ENCODE measurements at places on chromosomes 1 and 21. TPM values are rescaled to one million over a fixed set of nuclear protein-coding genes. Genes with fewer than 3 reads are reported as not detected.

GRCh38 chr1:225341642-225342041, 86.2 kb downstream of the LBR start:
- H3K27me3 ChIP-seq: no peaks in the 10 kb centered on the region
- no peaks in the 10 kb centered on the region for H3K4me1 ChIP-seq
- no peak overlapping the region for H3K4me3 ChIP-seq
- no peaks in the 10 kb centered on the region for H3K36me3 ChIP-seq

DNA sequence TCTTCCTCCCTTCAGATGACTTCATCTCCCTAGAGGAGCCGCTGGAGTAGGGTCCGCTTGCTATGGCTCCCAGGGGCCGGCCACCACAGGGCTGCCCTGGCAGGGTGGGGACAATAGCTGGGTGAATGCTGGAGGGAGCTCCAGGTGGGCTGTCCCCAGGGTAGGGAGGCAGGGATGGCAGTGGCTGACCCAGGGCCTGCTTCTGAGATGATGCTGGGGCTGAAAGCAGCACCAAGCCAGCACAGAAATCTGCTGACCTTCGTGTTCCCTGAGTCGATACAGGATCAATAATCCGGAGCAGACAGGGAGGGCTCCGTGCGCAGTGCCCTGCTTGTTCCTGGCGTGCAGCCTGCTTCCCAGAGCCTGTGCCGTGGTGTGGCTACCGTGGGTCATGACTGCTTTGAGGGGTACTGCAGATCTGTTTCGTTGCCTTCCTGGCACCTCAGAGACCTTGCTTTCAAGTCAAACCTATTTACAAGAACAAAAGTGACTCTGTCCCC, 34.0 kb downstream of the TFF3 start:
- DNase-seq: no peak
- H3K27ac ChIP-seq: no peak overlapping the region
- H3K4me1 ChIP-seq: peaks cover 6% of the 10 kb centered on the region
- no peak overlapping the region for H3K4me3 ChIP-seq

DNA sequence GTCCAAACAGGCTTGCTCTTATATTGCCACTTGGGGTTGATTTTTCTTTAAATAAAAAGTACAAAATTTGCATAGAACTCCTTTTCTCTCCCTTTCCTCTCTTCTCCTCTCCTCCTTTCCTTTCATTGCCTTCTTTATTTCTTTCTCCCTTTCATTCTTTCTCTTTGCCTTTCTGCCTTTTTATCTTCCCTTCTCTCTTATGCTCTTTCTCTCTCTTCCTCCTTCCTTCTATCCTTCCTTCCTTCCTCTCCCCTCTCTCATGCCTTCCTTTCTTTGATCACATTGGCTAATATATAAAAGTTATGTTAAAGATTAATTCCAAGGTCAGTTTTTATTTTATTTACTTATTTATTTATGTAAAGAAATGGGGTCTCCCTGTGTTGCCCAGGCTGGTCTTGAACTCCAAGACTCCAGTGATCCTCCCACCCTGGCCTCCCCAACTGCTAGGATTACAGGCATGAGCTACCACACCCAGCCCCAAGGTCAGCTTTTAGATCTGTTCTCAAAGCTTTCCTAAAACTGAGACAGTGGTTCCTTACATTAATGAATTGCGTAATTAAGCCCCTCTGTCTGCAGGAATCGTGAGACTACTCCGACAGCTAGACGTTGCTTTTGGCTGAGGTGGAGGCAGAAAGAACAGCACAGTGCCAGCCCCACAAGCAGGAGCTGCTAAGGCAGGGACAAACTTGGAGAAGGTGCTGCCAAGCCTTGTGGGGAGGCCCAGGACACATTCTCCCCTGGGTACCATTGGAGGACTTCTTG, 361.9 kb downstream of the SIPA1L2 start:
- H3K27me3 ChIP-seq: no peaks in the 10 kb centered on the region
- H3K36me3 ChIP-seq: no peaks in the 10 kb centered on the region
- no peak overlapping the region for H3K27ac ChIP-seq
- peaks cover 4% of the 10 kb centered on the region for H3K4me1 ChIP-seq

GRCh38 chr21:28229814-28230213, 762.9 kb downstream of the LTN1 start:
- H3K27me3 ChIP-seq: no peaks in the 10 kb centered on the region
- H3K27ac ChIP-seq: no peak overlapping the region
- H3K4me1 ChIP-seq: peaks cover 4% of the 10 kb centered on the region
- H3K4me3 ChIP-seq: no peak overlapping the region
- H3K36me3 ChIP-seq: no peaks in the 10 kb centered on the region
- no peak for DNase-seq

DNA sequence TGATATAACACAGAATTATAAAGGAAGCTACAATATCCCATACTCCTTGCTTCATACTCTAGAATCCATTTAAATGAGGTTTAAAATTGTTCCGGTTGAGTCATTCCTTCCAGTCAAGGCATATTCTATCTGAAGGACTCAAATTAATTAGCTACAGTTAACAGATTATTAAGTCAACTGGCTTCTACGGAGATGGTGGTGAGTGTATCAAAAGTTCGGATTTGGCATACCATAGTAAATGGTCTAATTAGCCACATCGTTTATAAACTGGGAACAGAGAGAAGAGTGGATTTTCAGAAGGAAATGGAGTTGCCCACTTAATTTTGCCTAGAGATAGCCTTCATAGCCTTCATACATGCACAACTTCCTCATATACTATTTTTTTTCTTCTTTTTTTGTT, 1095.3 kb downstream of the TTLL7 start:
- H3K4me3 ChIP-seq: no peak overlapping the region
- no peaks in the 10 kb centered on the region for H3K4me1 ChIP-seq
- DNase-seq: no peak
- H3K27ac ChIP-seq: no peak overlapping the region
- no peaks in the 10 kb centered on the region for H3K36me3 ChIP-seq
- H3K27me3 ChIP-seq: no peaks in the 10 kb centered on the region

- H3K27ac ChIP-seq: no peak overlapping the region
- H3K27me3 ChIP-seq: no peaks in the 10 kb centered on the region
- H3K4me1 ChIP-seq: 0 out of 2 replicates have a peak, but pooled peaks cover 2% of the 10 kb centered on the region
- no peak for DNase-seq
Observed at GRCh38 chr1:178284058-178284457, 190.2 kb downstream of the RASAL2 start.

Gene FMO4
- total RNA-seq: 2.3 TPM

GRCh38 chr1:22461100-22461499, 9.4 kb downstream of the ZBTB40 start:
- H3K4me1 ChIP-seq: 0 out of 2 replicates have a peak, but pooled peaks cover 7% of the 10 kb centered on the region
- no peaks in the 10 kb centered on the region for H3K27me3 ChIP-seq
- no peak overlapping the region for H3K4me3 ChIP-seq
- DNase-seq: no peak

All from Caco-2 (cell line).